SK-N-SH treated with all-trans-retinoic acid at 6 μM for 48 hours (cell line): ENCODE measurements at places on chromosomes 4 and X.

DNA sequence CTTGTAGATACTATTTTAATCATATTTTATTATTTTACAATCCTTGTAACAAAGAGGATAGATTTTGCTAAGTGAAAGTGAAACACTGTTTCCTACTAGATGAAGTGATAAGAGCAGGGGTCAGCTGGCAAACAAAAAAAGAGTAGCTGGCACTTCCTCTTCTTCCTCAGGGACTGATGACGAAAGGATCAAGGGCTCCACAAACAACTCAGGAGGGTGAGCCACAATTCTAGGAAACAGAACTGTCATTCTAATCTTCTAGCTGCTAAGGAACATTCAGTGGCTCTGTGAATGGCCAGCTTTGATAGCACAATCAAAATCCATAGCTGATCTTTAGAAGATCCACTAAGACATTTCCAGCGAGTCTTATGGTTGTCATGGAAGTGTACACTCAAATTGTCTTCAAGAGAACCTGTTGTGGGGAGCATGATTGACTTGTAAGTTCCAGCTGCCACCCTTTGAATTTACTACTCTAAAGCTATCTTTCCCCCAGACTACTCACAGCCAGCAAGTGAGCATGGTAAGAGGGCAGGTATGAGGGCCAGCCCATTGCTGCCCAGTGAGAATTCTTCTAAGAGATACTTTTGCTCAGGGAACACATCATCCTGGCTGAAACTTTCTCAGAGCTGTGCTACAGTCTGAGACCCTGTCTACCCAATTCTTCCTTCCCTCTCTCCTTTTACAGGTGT, 275.7 kb upstream of the RASGEF1B start:
- no peak for ATAC-seq

DNA sequence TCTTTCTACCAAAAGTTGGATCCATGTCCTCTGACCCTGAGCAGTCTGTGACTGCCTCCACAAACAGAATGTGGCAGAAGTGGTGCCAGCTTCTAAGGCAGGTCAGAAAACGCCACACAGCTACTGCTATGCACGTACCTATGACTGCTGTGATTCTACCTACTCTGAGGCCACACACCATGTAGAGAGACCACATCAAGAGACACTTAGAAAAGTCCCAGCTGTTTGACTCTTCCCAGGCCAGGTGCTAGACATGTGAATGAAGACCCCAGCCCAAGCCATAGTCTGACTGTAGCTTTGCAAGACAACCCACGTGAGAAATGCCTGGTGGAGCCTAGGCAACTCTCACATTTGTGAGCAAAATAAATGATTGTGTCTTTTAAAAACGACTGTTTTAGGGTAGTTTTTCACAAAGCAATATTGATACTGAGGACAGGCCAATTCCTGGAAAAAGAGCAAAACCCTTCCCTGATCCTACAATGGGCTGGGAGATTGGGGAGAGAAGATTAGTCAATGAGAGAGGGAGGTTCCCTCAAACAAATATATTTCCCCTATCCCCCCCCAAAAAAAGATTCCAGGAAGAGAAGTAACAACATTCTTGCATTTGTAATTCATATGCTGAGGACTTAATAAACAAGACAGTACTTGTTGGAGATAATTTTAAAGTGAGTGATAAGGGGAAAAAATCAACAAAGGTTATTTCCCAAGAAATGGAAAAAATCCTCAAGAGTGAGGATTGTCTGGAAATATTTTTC, 33.3 kb downstream of the FRYL start:
- ATAC-seq = no peak

DNA sequence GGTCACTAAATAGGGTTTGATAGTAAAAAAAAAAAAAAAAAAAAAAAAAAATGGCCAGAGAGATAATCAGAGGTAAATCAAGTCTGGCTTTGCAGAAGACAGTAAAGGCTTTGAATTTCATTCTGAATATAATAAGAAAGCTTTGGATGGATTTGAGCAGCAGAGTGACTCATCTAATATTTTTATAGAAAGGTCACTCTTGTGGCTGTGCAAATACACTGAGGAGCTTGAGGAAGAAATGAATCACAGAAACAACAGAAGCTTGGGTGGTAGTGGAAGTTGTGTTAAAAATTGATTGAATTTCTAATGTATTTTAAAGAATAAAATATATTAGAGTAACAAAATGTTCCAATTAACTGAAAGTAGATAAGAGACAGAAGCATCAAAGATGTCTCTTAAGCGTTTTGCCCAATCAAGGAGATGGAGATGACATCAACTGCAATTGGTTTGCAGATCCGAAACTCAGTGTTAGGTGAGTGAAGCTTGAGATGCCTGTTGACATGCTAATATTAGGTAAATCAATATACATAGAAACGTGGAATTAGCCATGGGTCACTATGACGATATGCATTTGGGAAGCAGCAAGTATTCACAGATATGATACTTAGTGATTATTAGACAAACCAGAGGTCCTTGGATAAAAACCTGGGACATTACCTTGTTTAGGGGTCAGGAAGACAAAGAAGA, 280.5 kb downstream of the GPM6A start:
- no peak for ATAC-seq

DNA sequence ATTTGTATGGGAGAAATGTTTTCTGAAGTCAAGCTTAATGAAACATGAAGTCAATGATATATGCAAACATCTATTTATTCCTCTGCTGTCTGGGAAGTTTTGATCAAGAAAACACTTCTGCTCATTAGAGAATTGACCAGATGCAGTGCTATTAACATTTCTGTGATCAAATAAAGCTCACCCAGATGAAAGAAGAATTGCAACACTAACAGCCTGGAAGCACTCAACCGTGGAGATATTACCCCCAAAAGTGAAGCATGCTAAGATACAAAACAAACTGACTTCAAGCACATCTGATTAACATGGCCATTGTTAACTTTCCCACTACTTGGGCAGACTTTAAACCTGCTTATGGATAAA, 73.7 kb upstream of the GUCY1A1 start:
- ATAC-seq = no peak

DNA sequence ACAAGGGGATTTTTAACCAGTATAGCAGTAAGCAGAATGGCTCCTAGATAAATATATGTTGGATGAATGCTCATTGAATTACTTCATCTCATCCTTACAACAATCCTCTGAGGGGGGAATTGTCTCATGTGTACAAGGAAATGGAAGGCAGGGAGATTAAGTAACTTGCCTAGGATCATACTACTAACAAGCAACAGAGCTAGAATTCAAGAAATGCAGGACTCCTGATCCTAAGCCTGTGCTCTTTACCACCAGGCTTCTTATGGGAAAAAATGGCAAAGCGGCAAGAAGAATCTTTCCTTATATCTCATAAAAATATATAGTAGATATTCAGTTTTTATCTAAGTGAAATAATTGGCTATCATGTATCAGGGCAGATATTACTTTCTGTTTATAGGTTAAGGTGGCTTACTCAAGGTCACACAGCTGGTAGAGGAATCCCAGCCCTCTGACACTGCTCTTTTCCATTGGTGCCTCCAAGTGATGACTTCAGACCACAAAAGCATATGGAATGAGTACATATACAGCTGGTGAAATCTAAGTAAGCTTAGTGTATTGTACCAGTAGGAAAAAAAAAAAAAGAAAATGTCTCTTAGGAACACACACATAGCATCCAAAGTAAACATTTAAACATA, 2.1 kb downstream of the ABHD18 start:
- ATAC-seq = no peak
